ENCODE measurements at places on chromosomes 4 and X. TPM values are rescaled to one million over a fixed set of nuclear protein-coding genes. Genes with fewer than 3 reads are reported as not detected.

- peak; percentile 46 for DNase-seq
Measured at GRCh38 chr4:103719105-103719829, 518 bp downstream of the TACR3 start.

- no peak for DNase-seq
Measured at GRCh38 chr4:181365671-181366070, 877.5 kb upstream of the TENM3 start.

- no peak for DNase-seq
Measured at GRCh38 chr4:147104768-147105167, 159.1 kb upstream of the TTC29 start.

- DNase-seq = peak; percentile 90
Measured at GRCh38 chr4:26583865-26584652, at the start of gene TBC1D19. TBC1D19 (plus strand) TSS chr4:26584084; CDS start chr4:26584194, 110 bp downstream.

DNA sequence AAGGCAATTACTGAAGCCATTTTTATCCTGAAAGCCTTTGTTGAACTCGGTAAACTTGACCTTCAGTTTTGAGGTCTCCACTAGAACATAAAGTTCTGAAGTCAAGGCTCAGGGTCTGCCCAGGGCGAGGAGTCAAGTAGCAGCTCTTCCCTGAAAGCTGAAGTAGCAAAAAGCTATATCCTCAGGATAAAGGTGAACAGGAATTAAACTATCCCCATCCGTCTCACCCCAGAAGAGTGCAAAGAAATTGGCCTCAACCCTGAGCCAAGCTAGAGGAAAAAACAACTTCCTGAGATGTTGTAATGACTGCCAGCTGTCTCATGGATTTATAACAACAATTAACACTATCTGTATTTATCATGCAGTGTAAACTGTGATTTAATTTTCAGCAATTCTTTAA is 590.8 kb downstream of the SPRY1 start:
- no peak for DNase-seq

- DNase-seq = peak; percentile 65
Measured at GRCh38 chr4:138182838-138183426, 59.2 kb downstream of the SLC7A11 start.

- no peak for DNase-seq
Measured at GRCh38 chr4:75502671-75503070, 11.5 kb downstream of the RCHY1 start.

GRCh38 chr4:185467101-185467500 is 4.4 kb downstream of the CCDC110 start:
- no peak for DNase-seq

- DNase-seq = no peak
Measured at GRCh38 chr4:128913228-128913627, 103.7 kb downstream of the JADE1 start.

DNA sequence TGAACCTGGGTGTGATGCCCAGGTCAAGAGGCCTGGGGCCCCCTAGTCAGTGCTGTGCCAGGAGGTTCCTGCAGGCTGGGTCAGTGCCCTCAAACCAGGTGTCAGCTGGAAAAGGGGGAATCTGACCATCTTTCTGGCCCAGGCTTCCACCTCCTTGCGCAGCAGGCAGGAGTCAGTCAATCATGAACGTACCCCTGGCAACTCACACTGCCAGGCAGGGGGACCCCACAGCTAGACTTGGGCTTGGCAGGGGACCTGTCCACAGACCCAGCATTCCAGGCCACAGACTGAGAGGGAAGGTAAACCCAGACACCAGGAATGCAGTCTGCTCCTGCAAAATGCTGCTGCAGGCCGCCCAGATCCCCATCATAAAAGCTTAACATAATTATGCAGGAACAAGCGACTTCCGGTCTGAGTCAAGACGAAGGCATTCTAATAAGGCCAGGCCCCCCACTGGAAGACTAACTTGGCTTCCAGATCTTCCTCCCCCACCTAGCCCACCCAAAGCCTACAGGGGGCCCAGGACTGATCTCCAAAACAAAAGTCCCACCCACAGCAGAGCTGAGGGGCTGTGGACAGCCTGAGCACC is 156.3 kb downstream of the BCOR start:
- no peak for DNase-seq

DNA sequence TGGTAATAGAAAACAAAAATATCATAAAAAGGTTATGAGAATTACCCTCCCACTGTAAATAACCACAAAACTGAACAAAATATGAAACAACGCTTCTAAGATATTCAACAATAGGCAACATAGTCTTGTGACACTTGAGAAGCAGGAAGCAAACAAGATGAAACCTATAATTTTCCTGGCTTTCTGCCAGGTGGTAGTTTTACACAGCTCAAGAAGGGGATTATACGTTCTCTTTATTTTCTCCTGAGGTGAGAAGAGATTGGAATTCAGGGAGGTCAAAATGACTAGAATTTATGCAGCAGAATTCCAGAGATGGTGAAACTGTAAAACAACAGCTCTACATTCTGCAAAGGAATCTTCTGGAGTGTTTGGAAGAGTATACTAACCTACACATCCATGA is 186.0 kb downstream of the HHIP start:
- no peak for DNase-seq

DNA sequence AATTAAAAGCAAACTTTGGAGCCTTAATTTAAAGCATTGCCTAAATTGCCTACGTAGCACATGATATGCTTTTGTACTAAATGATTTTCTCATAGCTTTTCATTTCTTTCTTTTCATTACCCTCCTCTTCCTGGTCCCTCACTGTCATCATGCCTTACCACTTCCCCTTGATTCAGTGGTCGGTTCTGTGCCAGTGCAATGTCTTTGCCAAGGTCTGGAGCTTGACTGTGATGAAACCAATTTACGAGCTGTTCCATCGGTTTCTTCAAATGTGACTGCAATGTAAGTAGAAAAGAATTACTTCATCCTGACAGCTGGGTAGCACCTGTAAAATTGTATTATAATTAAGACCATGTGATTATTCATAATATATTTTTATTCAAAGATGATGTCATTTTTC is 72.5 kb downstream of the C4orf46 start:
- DNase-seq = no peak

- no peak for DNase-seq
Measured at GRCh38 chrX:147875866-147876596, 35.7 kb upstream of the FMR1 start.

GRCh38 chrX:9557521-9557920 is 92.7 kb downstream of the TBL1X start:
- peak; percentile 54 for DNase-seq

DNA sequence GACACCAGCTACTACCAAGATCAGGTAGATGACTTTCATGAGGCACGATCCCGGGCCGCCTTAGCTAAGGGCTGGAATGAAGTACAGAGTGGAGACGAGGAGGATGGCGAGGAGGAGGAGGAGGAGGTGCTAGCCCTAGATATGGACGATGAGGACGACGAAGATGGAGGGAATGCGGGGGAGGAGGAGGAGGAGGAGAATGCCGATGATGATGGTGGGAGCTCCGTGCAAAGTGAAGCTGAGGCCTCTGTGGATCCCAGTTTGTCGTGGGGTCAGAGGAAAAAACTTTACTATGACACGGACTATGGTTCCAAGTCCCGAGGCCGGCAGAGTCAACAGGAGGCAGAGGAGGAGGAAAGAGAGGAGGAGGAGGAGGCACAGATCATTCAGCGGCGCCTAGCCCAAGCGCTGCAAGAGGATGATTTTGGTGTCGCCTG is 481 bp downstream of the UTP3 start:
- no peak for DNase-seq

GRCh38 chr4:70863099-70863790 is 23.6 kb upstream of the GRSF1 start:
- no peak for DNase-seq

DNA sequence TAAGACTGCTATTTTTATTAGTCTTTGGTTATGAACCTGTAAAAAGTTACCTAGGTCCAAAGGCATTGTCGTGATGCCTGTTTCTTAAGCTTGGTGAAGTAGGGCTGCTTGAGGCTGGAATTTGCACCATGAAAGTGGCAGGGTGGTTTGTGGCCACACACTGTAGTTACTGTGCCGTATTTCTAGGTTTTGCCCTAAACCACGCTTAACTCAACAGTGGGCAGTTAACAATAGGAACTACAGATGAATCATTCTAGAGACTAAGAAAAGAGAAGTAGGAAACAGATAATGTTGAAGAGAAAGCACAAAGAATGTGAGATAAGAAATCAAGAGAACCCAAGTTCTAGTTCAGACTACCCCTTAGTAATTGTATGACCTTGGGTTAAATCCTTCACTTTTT is 11.5 kb downstream of the ETNPPL start:
- DNase-seq = no peak

DNA sequence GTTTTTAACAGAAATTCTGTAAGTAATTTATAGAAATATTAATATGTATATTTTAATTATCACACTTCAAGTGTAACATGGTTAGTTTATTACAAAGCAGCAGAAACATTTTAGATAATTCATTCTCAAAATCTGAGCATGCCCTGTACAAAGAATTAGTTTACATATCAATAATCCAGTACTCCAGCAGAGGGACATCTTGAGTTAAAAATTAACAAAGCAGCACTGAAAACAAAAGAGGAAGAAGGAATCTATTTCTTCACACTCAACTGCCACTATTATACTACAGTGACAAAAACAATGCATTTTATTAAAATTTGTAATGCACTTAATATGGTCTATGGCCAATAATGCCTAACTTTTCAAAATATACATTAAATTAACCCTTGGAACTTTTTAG is 179.1 kb upstream of the KLHL4 start:
- DNase-seq = peak; percentile 22

The MSX1 gene
- polyA plus RNA-seq = 1.1 TPM

The PDZD4 gene
- 12.0 TPM for polyA plus RNA-seq

The PITX2 gene
- 4.5 TPM for polyA plus RNA-seq

The NAA10 gene
- 79.6 TPM for polyA plus RNA-seq

Data from renal pelvis (tissue), 12 donors.